ENCODE measurements at places on chromosomes 6 and 20. TPM values are rescaled to one million over a fixed set of nuclear protein-coding genes. Genes with fewer than 3 reads are reported as not detected.
A peak's percentile ranks its signal among the peaks of the same experiment; 100 is the strongest.

TUBB1 gene
- total RNA-seq = not detected

CASS4 gene
- total RNA-seq = 3.5 TPM

UBD gene
- 0.67 TPM for total RNA-seq

SYCP2 gene
- 3.9 TPM for total RNA-seq

SLC24A3 gene
- total RNA-seq = not detected

RBPJL gene
- not detected for total RNA-seq

MYLK4 gene
- 0.09 TPM for total RNA-seq

DNA sequence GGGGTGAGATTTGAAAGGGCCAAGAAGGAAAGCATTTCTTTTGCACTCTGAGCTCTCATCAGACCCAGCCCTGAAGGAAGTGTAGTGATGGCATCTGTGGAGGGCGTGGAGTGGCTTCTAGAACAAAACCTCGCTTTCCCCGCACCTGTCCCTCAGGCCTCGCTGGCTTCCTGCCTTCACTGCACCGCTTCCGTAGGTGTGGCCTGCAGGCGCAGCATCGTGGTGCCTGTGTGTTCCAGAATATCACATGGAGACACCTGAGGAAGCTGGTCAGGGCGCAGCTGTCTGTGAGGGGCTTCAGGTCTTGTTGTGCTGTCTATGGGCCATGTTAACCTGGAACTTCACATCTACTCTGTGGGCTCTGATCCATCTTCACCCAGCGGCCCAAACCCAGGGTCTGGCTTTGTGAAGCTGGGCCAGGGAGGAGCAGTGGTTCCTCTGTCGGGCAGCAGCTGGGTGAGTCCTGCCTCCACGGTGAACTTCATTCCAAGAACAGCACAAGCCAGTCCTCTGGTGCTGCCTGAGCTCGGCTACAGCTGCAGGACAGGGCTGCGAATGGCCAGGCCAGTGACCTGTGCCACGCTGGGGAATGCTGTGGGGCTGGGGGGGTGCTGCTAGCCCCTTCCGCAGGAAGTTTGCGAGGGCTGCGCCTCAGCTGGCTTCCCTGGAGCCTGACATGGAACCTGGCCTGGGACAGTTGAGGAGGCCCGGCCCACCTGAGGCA is 40.9 kb downstream of the DSTN start:
- peak; percentile 69 for DNase-seq

GRCh38 chr20:1809611-1810510 is 85.3 kb upstream of the SIRPA start:
- DNase-seq = no peak

DNA sequence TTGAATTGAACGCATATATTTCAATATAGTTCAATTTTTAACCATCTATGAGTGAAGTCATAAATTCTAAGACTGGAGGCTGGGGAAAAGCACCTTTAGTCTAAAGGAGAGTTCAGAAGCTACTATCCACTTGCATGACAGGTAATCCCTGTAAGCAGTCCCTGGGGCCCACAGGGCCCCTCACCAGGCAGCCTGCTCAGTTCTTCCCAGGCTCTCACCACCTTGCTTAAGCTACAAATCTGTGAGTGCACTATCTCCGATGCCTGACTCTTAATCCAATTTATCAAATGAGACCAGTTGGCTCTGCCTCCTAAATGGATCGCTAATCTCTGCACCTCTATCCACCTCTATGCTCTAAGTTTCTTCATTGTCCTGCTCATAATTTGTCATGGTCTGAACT is 413.8 kb downstream of the PTPRT start:
- DNase-seq = no peak

DNA sequence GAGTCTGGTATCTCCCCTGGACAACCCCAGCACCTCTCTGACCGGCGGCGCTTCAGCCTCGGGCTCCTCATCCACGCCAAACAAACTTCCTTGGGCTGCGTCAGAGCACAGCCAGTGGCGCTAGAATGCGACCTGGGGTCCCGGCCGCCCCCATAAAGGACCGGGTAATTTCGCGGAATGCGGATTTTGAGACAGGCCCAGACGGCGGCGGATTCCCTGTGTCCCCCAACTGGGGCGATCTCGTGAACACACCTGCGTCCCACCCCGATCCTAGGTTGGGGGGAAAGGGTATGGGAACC is 1.6 kb downstream of the FOXP4 start:
- no peak for DNase-seq

- no peak for DNase-seq
Observed at GRCh38 chr6:44548319-44548718, 160.8 kb downstream of the CDC5L start.

- no peak for DNase-seq
Observed at GRCh38 chr20:38789503-38790199, 15.8 kb upstream of the PPP1R16B start.

DNA sequence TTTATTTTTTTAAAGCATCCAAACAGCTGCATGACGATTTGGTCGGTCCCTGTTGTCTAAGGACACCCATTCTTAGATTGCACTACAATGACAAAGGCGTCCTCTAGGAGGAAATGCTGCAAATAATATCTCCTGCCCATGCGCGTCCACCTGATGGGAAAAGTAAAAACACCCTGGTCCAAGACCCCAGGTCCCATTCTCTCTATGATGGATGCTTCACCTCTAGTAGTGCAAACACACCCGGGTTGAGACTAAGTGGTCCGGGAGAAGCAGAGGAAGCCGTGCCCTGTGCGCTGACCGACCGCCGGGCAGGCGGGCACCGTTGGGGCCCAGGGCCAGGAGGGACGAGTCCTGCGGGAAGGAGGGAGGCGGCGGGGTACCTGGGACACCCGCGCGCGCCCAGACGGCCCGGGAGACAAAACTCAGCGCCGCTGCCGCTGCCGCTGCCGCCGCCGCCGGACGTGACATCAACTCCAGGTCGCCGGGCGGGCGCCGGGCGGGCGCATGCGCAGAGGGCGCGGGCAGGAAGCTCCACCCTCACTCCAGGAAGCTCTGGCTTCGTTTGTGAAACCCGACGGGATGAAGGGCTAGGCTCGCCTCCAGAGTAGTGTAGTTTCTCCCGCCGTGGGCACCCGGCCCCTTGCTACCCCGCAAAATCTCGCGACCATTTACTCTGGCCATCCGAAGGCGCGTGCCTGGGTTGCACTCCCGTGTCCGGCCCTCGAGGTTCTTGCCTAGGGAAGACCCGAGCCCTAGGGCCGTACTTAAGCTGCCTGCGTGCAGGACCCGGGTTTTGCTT is at the start of gene TBC1D7:
TSS of gene TBC1D7 (minus strand) at position 462 of the 799 bp plus-strand sequence. CDS start 1,639 bp downstream, outside the sequence.
- DNase-seq = peak; percentile 93

GRCh38 chr20:19936466-19937200 is 80.5 kb upstream of the NAA20 start:
- DNase-seq = no peak

GRCh38 chr6:43086022-43086658 is 10.0 kb downstream of the PTK7 start:
- DNase-seq = peak; percentile 51

GRCh38 chr6:40244699-40245098 is 310.4 kb upstream of the MOCS1 start:
- no peak for DNase-seq

GRCh38 chr6:158768436-158768835 is 50.7 kb downstream of the EZR start:
- DNase-seq = no peak

DNA sequence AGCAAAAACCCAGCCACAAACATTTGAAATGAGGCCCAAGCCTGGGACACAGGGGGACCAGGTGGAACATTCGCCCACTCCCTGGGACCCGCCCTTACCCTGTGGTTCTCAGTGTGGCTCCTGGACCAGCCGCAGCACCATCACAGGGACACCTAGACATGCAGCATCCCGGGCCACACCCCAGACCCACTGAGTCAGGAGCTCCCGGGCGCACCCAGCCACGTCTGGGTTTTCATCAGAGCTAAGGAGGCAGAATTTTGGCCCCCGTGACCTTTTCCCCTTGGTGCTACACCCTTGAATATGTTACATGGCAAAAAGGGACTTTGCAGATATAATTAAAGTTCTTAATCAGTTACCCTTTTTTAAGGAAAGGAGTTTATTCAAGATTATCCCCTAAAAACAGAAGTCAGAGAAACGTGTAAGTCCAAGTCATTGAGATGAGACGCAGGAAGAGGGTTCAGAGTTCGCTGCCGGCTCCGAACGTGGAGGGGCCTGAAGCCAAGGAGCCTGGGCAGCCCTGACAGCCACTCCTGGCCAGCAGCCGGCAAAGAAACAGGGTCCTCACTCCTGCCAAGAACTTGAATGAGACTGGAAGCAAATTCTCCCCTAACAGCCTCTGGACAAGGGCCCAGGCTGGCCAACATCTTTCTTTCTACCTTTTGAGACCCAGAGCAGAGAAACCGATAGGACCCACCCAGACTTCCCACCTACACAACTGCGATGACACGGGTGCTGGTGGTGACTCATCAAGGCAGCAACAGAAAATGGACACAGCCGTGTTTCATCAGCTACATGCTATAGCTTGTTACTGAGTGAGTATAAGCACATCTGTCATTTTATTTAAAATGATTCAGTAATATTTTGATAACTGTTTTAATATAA is 25.3 kb downstream of the BFSP1 start:
- DNase-seq = peak; percentile 92

DNA sequence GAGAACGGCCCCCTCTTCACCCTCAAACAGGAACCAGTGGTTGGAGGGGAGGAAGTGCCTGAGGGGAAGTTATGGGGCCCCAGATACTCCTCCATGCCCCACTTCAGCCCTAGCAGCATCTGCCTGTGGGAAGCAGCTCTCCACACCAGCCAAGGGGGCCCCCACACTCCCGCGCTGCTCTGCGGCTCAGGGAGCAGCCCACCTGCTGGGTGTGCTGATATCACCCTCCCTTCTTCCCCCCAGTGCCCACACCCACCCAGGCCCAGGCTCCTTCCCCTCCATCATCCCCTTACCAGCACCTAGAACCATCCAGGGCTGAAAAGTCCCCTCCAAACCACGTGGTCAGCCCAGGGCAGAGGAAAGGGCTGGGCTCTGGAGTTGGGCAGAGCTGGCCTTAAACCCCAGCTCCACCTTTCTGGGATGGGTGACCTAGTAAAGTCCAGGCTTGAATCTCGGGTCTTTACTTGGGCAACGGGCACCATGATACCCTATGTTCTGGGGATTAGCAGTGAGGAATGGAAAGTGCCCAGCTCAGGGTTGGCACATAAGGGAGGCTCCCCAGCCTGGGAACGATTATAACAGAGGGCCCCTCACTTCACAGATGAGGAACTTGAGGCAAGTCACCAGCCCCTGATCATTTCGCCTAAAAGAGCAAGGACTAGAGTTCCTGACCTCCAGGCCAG is 663 bp downstream of the LST1 start:
- peak; percentile 57 for DNase-seq

DNA sequence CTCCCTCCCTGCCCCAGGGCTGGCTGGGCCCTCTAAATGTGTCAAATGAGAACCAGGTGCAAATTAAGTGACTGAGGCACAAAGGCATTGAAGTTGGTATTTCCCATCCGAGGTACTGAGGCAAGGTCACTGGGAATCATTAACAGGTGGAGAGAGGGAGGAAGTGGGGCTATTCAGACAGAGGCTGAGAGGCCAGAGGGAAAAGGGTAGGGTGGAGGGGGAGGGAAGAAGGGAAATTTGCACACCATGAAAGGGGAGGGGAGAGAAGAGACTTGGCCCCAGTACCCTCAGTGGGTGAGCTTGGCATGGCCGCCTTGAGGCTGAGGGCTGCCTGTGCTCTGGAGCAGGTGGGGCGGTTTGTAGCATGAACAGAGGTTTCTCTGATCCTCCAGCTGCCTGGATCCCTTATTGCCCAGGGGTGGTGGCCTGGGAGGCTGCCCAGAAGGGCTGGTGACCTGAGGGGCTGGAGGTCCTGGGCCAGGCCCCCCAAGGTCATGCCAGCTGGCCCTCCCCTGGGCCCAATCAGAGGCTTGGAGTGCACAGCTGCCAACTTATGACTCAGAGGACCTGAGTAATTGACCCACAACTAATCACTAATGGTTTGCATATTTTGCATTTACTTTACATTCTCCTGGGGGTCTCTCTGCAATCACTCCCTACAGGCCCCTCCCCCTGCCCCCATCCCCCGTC is 40.3 kb upstream of the ZFAND3 start:
- no peak for DNase-seq

DNA sequence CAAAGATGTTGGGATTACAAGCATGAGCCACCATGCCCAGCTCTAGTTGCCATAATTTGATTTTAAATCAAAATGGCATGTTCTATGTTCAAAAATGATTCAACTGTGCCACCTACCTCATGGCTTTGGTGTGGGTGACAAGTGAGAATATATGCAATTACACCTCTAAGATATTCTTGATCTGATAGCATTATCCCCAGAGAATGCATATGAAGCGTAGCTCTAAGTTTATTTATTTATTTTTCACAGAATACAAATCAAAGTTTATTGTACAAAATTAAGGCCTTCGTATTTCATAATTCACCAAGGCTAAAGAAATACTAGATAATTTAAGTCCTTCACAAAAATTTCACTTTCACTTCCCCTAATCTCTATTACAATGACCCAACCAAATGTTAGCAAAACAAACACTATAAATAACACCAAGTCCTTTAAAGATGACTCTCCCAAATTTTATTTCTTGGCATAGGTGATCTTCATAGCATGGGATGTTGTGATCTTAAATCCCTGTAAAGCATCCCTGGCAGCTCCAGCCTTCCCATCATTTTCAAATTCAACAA is 205.9 kb upstream of the TAB2 start:
- DNase-seq = no peak

- peak; percentile 78 for DNase-seq
Observed at GRCh38 chr6:4133941-4134838, 1.2 kb downstream of the ECI2 start.

DNA sequence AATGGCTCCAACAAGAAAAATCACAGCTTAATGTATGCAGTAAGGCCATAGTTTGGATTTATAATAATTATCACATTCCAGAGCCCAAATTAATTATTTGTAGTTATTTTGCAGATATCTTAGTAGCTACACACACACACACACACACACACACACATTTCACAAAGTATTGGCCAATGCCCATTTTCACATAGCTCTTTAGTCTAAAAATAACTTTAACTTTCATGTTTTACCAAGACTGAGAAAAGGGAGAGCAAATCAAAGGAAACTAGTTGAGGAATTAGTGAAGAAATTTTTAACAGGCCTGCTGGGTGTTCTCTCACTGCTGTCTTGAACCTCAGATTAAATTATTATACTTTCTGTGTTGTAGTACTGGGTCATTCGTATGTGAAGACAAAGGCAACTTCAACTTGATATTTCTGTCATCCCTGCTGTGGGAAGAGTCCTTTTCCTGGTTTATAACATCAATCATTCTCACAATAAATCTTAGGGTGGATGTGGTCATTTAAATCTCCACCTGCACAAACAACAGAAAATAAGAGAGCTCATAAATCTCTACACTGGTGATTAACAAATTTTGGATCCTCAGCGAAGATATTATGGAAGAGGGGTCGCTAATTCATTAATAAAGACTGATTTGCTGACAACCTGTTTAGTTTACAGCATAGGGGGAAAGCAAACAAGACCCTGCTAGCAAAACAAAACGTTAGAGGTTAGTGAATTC is 1.6 kb upstream of the TCF21 start:
- no peak for DNase-seq

DNA sequence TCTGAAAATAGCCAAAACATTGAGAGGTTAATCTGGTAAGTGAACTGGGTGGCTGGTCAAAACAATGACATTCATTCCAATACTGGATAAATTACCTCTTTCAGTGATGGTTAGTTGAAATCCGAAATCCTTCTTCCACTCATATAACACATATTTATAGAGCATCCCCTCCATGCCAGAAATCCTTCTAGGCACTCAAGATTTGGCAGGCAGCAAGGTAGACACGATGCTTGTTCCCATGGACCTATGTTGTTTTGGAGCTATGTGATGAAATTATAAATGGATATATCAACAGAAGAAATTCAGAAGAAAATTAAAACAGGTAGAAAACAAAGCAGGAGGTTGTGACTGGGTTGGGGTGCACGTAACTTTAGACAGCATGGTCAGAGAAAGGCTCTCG is 26.3 kb upstream of the SNRPB2 start:
- no peak for DNase-seq

GRCh38 chr6:95819939-95820338 is 195.8 kb upstream of the FUT9 start:
- DNase-seq = peak; percentile 1

All from activated CD8-positive, alpha-beta T cell treated with anti-CD3 and anti-CD28 coated beads for 36 hours (primary cell).